ENCODE measurements at places on chromosomes 16 and 17.

- peak; percentile 61 for DNase-seq
These were observed 3.4 kb downstream of the NOD2 start for GRCh38 chr16:50696575-50697420.

DNA sequence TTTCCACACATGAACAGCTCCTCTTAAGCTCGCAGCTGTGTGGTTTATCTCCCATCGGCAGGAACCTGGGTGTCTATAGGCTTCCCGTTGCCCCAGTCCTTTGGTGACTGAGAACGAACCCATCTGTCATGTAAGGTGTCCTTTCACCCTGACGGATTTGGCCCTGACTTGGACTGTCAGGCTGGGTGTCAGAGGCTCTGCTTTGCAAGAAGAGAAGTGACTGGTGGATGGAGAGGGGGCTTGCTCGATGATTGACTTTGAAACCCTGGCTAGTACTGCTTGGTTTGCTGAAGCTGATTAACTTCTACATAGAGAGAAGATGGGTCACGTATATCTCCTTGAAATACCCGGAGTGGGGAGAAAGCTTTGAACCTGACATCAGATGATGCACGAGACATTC, 42.9 kb downstream of the COX4I1 start:
- DNase-seq: no peak

GRCh38 chr17:29870836-29871465, 59.1 kb downstream of the SSH2 start:
- DNase-seq: no peak

DNA sequence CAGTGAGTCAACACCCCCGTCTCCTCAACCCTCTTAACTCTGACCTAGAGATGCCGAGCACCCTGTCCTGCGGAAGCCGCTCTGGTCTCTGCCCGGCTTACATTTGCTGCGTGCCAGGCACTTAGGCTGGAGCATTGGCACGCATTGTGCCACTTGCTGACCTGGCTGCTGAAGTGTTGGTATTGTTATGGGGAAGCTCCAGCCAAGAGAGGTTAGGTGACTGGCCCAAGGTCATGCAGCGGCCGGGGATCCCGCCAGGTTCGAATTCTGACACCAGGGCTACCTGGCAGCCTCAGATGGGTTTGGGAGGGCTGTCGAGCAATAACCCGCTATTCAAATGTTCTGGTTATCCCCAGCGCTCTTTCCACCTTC, 5.0 kb upstream of the HSD17B1 start:
- DNase-seq: no peak

DNA sequence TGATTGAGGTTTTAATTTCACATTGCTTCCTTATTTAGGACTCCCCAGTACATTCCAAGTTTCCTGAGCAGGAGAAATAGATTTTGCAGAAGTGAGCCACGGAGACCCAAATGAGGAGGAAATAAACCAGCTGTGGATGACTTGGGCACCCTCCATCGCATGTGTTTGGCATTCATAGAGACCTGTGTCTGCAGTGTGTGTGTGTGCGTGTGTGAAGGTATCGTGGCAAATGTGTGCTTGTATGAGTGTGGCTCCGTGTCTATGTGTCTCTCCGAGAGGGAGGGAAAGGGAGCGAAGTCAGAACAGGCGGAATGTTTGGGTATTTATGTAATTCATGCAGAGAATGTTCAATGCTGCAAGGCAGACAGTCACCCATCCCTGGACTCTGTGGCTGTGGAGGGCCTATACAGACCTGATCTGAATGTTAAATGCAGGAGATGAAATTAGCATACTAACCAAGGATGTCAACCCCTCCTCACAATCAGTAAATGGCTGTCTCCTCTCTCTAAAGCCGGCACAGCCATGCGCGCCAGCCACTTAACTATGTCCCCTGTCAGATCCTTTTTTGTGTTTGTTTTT, 186.0 kb upstream of the ZFHX3 start:
- no peak for DNase-seq

- DNase-seq: peak; percentile 69
These were observed 85.0 kb upstream of the MED9 start for GRCh38 chr17:17391668-17392370.

- no peak for DNase-seq
These were observed 48.4 kb downstream of the PDPK1 start for GRCh38 chr16:2586241-2586640.

GRCh38 chr17:47267354-47267828, 13.8 kb downstream of the ITGB3 start:
- no peak for DNase-seq

DNA sequence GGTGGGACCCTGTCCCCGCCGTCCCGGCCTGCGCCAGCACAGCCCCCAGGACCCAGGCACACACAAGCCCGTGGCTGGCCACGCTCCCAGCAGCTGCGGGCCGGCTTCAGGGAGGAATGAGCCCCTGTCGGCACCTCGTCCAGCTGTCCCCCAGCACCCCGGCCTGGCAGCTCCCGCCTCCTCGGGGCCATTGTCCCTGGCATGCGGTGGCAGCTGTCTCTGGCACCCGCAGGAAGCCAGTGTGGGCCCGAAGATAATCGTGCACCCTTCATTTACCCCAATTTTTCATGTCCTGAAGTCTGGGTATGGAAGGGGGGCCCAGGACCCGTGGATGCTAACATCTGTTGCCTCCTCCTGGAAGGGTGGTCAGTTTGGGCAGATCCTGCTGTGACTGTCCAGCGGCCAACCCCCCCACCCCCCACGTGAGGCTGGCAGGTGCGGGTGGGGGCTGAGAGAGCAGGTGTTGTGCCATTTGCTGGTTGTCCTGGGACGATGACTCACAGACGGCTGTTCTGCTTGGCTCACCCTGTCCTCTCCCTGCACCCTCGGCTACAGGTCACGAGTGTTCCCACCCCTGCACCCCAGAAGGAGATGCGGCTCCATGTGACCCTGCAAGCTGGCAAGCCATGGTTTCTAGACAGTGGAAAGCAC, 4.0 kb upstream of the LMF1 start:
- DNase-seq: no peak

GRCh38 chr17:79537061-79537460, 73.8 kb downstream of the RBFOX3 start:
- no peak for DNase-seq

- peak; percentile 18 for DNase-seq
These were observed 147.2 kb downstream of the SPECC1 start for GRCh38 chr17:20156196-20157000.

GRCh38 chr17:37761059-37761458, 16.2 kb upstream of the HNF1B start:
- no peak for DNase-seq

GRCh38 chr16:85872734-85873133, 26.2 kb upstream of the IRF8 start:
- no peak for DNase-seq

DNA sequence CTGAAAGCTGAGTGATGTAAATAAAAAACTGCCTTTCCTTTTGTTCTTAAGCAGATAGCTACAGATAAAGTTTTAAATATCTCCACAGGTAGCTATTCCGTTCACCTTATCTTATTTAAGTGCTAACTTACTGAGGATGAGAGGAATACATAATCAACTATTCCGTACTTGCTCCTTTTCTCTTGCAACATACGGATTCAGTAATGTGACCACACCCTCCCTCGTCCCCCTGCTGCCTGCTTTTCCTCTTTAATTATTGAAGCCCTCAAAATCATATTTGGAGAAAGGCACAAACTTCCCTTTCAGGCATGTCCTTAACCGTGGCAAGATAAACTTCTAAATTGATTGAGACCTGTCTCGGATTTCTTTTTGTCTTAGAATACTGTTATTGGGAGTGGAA, 101.4 kb downstream of the MAP2K4 start:
- DNase-seq: no peak

GRCh38 chr17:61238455-61238933, 161.1 kb upstream of the TBX2 start:
- DNase-seq: no peak

DNA sequence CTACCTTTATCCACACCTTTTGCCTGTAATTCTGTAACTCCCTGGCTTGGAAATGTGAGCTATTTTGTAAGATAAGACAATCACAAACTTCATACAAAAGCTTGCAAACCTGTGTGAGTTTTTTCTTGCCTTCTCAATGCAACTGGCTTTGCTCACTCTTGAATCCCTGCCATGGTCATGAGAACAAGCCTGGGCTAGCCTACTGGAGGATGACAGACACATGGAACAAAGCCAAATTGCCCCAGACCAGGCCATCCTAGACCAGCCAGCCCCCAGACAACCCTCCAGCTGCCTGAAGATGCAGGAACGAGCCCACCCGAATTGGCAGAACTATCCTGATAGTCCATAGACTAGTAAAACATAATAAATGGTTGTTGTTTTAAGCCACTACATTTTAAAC, 466.6 kb upstream of the ERCC4 start:
- no peak for DNase-seq

- DNase-seq: no peak
These were observed 3.4 kb upstream of the LPCAT2 start for GRCh38 chr16:55505333-55506015.

DNA sequence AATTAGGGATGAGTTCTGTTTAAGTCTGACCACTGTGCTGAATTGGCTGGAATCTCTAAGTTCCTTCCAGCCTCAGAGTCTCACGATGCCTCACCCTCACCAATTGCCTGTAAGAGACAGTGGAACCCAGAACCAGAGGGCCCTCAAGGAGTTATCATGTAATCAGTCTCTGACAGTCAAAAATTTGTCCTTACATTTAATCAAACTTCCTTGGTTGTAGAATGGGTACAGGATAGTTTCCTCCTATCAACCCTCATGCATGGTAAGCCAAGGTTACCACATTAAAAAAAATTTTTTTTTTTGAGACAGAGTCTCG, 83.2 kb downstream of the CDK5R1 start:
- no peak for DNase-seq

DNA sequence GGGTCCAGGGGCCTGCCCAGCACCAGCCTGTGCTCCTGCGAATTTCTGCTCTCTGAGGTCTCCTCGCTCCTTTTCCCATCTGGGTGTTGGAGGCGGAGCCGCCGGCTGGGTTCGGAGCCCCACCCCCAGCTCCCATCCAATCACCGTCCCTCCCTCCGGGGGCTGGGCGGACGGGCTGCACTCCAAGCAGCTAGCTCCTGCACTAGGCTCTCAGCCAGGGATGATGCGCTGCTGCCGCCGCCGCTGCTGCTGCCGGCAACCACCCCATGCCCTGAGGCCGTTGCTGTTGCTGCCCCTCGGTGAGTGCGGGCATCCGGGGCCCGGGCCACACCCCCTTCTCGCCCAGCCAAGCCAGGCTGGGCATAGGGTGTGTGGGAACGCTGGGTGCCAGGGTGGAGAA, at the start of gene NRN1L:
NRN1L (plus strand) TSS at position 202 of the 400 bp plus-strand sequence; CDS start at position 221, 19 bp downstream.
- DNase-seq: no peak

- DNase-seq: no peak
These were observed 132.1 kb downstream of the LAT start for GRCh38 chr16:29116980-29117379.

GRCh38 chr16:15966420-15966819, 17.0 kb downstream of the ABCC1 start:
- DNase-seq: no peak

DNA sequence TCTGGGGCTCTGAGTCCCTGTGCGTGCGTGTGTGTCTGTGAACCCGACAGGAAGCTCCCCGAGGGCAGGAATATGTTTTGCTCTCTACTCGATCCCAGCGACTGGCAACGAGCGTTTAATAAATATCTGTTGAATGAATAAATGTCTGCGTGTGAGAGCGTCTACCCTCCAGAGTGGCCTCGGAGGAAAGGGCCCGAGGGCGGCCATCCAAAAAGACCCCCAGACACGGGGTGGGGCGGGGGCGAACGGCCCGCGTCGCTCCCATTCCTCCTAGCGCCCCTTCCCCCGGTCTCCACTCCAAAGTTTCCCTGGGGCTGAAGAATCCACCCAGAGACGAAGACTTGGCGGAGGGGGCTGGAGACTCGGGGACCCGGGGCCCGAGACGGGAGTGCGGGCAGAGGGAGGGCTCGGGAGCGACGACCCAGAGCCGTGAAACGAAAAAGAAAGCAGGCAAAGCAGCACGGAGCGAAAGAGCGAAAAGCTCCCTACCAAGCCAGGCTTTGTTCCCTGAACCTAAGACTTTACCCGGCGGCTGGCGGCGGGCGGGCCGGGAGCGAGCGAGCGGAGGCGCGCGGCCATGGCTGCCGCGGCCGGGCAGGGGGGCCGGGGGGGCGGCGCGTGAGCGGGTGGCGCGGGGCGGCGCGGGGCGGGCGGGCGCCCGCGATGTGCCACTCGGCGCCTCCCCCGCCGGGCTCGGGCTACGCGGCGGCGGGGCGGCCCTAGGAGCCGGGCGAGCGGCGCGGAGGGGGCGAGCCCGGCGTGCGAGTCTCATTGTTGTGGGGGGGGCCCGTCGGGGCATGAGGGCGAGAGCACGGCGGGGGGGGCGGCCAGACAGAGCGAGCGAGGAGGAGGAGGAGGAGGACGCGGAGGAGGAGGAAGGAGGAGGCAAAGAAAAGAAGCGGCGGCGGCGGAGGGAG, at the start of gene MLLT6:
MLLT6 (plus strand) TSS at position 668 of the 917 bp plus-strand sequence. CDS start 360 bp downstream, outside the sequence.
- DNase-seq: peak; percentile 81

- no peak for DNase-seq
These were observed 181.8 kb downstream of the C16orf95 start for GRCh38 chr16:87135246-87136030.

DNA sequence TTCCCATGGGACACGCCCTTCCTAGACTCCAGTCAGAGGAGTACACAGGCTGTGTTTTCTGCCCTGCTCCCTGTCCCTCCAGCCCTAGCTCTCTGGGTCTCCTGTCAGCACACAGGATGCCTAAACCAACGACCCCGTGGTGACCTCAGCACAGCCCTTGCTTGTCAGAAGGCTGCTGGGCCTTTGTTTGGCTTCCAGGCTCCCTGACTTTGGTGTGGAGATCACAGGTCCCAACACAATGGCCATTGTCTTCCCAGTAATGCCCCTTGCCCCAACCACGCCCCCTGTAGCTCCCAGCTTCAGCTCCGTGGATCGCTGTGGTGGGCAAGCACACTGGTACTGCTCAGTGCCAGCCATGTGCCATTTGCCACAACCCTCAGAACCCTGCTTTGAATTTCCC, 15.0 kb downstream of the HNF1B start:
- DNase-seq: no peak

- no peak for DNase-seq
These were observed 147.3 kb downstream of the CCDC182 start for GRCh38 chr17:57597531-57598453.

GRCh38 chr17:31266042-31266441, 31.0 kb downstream of the OMG start:
- no peak for DNase-seq

DNA sequence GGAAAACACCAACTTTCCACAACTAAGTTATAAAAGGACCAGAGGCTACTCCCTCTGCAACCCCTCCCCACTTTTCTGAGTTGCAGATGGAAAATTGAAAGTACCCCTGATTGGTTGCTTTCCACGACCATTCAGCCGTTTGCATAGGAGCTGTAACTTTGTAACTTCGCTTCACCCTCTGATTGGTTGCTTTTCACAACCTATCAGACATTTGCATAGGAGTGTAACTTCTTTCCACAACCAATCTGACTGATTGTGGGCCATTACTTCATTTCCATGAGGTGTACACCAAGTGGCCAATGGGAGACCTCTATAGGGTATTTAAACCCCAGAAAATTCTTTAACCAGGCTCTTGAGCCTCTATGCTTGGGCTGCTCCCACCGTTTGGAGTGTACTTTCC, 644.1 kb downstream of the WWOX start:
- no peak for DNase-seq

DNA sequence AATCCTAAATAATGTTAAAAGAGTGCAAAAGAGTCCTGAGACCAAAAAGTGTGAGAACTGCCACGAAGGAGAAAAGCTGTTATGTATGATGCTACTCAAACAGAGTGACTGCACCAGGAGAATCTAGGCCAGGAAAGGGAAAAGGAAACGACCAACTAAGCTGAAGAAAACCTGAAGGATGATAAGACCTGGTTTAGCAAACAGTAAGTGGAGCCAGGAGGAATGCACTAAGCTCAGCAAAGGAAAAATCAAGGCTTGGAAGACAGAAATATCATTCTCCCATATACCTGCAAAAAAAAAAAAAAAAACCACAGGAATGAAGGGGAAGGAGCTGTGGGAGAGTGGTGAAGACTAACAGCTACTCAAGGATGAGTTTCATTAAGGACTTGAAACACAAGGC, 21.1 kb downstream of the CMC2 start:
- no peak for DNase-seq

Measured in activated naive CD4-positive, alpha-beta T cell treated with Interleukin-2 at 50 U/mL for 16 hours (primary cell).